NCI-H2029 (cell line): ENCODE measurements at places on chromosomes 3 and 15.
A peak's percentile ranks its signal among the peaks of the same experiment; 100 is the strongest.

- DNase-seq, result no peak
Observed at GRCh38 chr3:140497331-140497730, 180.5 kb upstream of the TRIM42 start.

DNA sequence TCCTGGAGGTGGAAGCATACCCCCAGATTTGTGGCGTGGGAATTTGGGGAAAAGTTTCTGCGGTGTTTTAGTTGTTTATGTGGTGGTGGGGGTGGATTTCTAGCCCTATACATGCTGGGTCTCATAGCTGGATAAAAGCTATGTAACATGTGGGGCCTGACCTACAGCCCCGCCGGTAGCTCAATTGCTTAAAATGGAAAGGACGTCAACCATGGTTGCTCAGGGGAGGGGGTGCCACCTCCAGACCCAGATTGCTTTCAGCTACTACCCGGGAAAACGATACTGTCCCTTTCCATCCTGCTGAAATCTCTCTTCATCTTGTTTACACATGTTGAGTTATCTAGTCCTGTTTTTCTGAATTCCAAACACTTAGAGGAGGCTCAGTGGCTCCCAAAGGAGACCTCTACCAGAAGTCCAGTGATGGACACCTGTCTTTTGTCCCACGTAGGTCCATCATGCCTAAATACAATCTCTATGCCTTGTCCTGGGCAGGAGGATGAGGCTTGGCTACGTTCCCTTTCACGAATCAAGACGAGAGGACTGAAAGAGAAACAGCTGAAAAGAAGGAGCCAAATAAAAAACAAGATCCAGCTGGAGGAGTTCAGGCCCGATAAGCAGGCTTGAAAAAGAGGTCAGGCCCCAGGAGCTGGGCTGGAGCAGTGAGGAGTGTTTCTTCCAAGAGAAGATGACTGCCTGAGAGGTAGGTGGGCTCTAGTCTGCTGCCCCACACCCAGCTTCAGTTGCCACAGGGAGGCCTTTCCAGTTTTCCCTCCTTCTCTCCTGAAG lies 72.1 kb upstream of the TPRG1 start:
- DNase-seq, result no peak

DNA sequence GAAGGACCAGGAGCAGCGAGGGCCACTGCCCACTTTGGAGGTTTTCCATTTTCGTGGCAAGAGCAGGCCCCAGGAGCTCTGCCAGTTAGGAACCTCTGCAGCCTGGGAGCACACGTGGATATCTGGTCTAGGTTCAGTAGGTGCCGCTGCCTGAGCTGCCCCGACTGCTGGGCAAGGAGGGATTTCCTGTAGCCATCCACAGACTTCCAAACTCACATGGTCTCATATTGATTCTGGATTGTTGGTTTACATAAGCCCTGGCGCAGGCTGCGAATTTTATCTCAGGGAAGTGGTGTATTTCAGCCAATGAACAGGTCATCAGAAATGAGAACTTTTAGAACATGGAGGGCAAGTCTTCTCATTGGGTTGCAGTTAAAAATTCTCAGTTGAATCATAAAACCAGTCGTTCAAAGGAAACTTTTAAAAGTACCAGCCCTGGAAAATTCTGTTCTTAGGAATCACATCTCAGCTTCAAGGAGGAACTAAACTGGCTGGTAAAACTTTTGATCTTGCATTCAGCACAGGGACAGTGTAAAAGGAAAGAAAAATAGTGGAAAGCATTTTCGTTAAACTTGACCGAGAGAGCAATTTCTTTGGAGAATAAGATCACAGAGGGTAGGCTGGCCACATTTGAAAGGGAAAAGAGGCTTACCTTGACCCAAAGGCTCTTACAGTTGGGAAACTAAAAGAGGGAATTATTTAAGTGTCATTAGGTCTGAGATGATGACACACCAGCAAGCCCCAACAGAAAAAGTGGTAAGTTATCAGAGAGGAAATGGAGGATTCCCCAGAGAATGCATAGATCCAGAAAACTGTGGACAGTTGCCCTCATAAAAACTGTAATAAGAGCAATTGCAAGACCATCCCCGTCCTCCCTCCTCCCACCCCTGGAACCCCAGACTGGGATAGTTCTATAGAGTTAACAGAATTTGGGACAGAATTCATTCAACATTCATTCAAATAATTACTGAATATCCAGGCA lies 6.4 kb upstream of the RTP3 start:
- no peak for DNase-seq

- no peak for DNase-seq
Observed at GRCh38 chr3:179551349-179552105, 11.2 kb upstream of the ACTL6A start.

- DNase-seq, result no peak
Observed at GRCh38 chr3:138200424-138200823, 13.3 kb downstream of the ARMC8 start.

DNA sequence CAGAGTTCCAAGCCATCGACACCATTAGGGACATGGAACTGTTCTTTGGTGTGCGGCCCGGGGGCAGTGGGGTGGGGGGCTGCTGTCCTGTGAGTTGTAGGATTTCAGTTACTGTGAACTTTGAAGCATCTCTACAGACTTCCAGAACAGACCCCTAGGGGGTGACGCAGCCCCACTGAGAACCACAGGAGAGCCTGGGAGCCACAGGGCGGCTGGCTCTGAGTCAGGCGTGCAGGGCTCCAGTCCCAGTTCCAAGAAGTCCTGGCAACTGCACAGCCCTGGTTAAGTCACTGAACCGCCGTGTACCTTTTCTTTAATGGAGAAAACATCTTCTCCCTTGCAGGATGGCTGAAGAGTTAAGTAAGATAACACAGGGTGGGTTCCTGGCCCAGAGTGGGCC lies 23.5 kb upstream of the LRTM1 start:
- no peak for DNase-seq

GRCh38 chr15:90266061-90266431 lies 574 bp downstream of the NGRN start:
- peak; percentile 32 for DNase-seq

- no peak for DNase-seq
Observed at GRCh38 chr3:101989578-101990200, 140.4 kb downstream of the NFKBIZ start.

DNA sequence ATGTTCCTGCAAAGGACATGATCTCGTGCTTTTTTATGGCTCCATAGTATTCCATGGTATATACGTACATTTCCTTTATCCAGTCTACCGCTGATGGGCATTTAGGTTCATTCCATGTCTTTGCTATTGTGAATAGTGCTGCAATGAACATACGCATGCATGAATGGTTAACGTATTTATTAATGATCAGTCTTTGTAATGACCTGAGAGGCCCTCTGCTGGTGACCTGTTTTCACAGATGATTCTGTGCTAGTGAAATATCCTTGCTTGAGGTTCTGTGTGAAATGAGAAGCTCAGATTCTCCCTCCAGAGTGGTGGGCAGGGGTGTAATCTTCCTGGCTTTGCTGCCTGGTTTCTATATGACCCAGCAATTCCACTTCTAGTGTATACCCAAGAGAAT lies 160.2 kb upstream of the RASGRP1 start:
- no peak for DNase-seq

GRCh38 chr3:128808672-128809071 lies 70.7 kb upstream of the ACAD9 start:
- no peak for DNase-seq

GRCh38 chr3:142779591-142779990 lies 55.8 kb downstream of the TRPC1 start:
- DNase-seq, result no peak

GRCh38 chr3:180749796-180750195 lies 70.5 kb upstream of the CCDC39 start:
- DNase-seq, result no peak

DNA sequence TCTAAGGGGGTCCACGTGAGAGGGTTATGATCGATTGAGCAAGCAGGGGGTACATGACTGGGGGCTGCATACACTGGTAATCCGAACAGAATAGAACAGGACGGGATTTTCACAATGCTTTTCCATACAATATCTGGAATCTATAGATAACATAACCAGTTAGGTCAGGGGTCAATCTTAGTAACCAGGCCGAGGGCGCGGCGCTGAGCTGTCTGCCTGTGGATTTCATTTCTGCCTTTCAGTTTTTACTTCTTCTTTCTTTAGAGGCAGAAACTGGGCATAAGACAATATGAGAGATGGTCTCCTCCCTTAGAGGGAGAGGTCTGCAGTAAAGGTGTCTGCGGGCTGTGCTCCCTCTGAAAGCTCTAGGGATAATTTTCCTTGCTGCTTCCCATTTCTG lies 261.3 kb downstream of the XXYLT1 start:
- no peak for DNase-seq

DNA sequence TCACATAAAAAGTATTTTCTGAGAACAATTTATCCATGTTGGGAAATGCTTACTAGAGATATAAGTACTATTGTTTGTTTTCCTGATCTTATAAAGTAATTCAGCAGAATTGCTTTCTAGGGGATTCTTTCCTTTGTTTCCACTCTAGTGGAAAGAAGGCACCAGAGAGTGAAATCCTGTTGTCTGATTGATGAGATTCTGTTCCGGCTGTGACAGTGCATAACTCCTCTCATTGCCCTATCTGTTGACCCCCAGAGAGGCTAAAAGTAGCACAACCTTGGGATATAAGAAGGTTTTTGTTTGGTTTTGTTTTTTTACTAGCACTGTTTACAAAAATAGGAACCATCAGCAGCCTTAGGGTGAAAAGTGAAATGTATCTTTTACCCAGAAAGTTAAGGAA lies 114.1 kb downstream of the ALCAM start:
- DNase-seq, result no peak

DNA sequence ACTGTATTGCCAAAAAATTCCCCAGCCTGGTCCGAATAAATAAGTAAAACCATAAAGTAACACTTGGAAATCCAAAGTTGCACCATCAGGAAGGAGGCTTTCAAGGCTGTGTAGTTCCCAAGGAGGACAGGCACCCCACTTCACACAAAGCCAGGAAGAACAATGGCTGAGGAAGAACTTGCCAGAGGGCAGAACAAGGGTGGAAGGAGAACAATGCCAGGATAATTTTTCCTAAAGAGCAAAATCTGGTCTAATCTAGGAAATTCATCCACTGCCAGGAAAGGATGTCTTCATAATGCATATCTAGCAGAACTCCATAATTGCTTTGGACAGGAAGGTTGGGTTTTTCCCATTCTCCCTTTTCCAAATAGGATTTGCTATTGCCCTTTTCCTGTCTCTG lies 15.7 kb upstream of the ARID3B start:
- no peak for DNase-seq

DNA sequence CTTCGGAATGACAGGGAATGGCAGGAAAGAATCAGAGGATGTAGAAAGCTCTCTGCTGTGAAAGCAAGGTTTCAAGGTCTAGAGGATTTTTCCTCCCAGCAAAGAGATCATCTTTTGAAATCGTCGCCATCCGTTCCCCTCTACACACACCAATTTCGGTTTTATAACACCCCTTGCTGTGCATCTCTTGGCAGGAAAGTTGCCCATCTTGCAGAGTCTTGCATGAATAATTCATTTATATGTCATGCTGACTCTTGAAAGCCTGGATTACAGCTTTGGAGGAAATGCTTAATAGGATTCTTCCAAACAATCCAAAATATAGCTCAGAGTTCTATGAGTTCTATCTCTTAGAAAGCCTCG lies 262.7 kb downstream of the CHL1 start:
- no peak for DNase-seq

GRCh38 chr3:42308651-42309050 lies 42.7 kb upstream of the CCK start:
- no peak for DNase-seq

- no peak for DNase-seq
Observed at GRCh38 chr3:57420001-57420400, 124.1 kb downstream of the DNAH12 start.

- no peak for DNase-seq
Observed at GRCh38 chr3:17546500-17547255, 195.8 kb downstream of the TBC1D5 start.

- no peak for DNase-seq
Observed at GRCh38 chr3:61110576-61110975, 140.7 kb downstream of the FHIT start.

DNA sequence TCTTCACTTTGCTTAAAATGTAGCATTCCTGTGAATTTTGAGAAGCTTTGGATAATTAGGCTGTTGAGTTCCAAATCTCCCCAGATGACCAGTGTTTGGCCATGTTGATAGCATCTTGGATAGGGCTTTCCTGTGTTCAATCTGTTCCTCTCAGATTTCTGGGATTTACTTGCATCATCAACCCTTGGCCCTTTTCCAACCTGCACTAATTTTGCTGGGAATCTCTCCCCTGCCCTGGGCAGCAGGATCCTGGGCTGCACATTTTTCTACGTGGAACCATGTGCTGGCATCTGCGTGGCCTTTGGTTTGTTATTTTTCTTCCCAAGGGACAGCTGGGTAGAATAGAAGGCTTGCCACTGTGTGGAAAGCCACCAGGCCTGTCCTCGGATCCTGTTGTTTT lies 75.4 kb upstream of the PLXNA1 start:
- no peak for DNase-seq

DNA sequence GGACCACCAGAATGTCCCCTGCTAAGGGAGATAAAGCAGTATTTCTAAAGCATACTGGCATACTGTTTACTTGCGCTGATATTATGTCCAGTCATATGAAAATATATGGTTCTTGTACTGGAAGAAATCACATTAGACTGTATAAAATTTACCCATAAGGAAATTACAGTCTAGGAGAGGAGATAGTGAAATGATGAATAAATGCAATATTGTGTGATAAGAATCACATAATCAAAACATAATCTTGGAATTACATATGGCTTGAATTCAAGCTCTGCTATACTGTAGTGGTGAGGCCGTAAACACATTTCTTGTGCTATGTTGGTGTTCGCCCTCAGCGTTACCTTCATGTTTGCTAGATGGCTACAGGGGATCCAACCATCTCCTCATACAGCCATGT lies 20.7 kb upstream of the TGFBR2 start:
- no peak for DNase-seq

DNA sequence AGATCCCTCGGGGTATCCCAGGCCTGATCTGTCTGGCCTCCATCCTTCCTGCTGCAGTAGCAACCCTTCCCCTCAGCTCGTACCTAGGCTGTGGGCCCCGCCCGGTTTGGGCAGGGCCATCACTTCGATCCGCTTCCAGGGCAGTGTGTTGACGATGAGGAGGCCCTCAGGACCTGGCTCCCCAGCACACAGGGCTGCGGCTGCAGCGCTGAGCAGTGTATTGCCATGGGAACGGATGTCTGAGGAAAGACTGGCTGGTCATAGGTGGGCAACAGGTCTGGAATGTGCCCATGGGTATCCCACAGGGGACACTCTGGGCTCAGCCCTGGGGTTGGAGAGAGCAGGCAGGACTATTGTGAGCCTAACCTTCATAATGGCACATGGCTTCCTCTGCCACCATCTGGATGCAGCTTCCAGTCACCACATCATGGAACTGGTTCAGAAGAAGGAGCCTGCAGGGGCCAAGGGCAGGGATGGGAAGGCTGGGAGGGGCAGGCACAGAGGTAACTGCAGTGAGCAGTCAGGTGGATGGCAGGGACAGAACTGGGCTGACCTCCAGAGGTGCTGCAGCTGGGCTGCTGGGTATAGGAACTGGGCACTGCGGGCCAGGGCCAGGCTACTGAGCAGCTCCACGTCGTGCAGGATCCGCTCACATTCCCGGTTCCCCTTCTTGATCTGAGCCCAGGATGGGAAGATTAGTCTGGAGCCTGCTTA lies 8.7 kb downstream of the MAN2C1 start:
- DNase-seq, result no peak

GRCh38 chr15:31392761-31393401 lies 66.2 kb downstream of the KLF13 start:
- no peak for DNase-seq
